ENCODE measurements at places on chromosomes 5 and 9.
A peak's percentile ranks its signal among the peaks of the same experiment; 100 is the strongest.

DNA sequence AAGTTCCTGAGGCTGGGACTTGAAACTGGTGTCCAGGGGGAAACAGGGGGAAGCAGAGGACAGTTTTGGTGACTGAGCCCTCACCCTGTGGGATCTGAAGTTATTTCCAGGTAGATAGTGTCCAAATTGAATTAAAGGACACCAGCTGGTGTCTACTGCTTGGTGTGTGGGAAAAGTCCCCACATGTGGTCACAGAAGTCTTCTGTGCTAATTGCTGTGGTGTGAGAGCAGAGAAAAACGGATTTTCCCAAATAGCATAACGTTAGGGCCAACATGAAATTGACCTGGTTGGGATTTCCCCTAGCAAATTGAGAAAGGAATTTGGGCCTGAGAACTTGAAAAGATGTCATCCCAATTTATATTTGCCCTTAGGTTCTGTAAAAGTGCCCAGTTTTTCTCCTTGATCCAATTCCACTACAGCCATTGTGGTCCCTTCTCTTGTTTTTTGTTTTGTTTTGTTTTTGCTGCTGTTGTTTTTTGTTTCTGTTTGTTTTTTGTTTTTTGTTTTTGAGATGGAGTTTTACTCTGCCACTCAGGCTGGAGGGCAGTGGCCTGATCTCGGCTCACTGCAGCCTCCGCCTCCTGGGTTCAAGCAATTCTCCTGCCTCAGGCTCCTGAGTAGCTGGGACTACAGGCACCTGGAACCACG is 5.6 kb upstream of the STARD4 start:
- no peak for DNase-seq

GRCh38 chr5:123705741-123706140 is 193.8 kb downstream of the CSNK1G3 start:
- no peak for DNase-seq

DNA sequence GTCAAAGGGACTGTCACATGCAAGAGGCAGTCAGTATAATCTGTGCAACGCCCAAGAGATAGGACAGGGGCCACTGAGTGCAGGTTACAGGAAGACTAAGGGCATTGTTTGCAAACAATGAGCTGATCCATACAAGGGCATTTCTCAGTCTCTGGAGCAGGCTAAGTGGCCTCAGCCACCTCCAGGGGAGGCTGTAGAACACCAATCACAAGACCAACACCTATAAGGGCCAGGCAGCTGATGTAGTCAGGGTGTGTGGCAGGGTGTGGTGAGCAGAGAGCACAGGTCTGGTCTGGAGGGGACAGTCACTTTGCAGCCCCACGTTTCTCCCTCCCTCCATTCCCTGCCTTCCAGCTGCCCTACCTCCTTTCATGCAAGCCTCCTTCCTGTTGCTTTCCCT is 83.2 kb upstream of the ADRA1B start:
- peak; percentile 44 for DNase-seq

DNA sequence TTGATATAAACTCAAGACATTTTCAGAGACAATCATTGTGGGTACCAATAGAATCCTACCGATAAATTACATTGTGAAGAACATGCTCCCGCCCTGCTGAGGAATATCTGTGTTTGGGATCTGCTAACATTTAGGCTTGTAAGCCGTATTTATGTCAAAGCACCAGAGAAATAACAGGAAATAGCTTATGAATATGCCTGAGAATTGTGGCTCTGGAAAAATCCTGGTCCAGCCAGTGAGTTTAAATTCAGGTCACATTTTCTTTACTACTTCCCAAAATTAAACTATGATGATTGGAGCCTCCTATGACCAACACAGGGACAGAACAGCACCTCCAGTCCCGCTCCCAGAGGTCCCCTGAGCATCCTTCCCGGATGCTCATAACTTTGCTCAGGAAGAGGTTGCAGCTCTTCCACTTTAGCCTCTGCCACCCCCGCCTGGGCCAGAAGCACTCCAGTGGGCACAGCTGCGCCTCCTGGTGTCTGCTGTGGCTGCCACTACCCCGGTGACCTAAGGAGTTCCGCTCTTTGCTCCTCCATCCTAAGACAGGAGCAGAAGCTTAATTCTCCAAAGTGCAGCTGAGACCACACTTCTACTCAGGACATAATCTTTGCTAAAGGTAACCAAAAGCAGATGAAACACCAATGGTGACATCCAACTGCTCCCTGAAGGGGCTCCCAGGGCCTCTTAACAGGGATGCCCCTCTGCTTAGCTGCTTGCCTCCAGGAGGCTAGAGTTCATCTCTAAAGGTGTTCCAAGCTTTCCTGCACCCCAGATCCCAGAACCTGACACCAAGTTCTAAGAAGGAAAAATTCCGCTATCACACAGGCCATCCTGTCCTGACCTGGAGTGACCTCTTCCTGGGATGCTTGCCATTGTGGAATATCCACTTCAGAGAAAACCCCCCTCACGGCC is 58.8 kb downstream of the SLC1A1 start:
- peak; percentile 77 for DNase-seq

DNA sequence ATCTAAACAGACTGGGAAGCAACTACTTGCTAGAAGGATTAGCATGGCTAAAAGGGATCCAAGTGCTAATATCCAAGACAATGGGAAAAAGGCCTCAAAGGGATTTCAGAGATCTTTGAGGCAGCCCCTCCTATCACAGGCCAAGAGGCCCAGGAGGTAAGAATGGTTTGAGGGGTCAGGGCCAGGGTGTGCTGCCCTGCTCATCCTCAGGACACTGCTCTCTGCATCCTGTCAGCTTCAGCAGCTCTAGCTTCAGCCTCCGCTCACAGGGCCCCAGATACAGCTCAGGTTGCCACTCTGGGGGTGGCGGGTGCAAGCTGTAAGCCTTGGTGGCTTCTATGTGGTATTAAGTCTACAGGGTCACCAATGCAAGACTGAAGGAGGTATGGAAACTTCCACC is 278.7 kb downstream of the PARP8 start:
- no peak for DNase-seq

GRCh38 chr9:100474082-100474923 is 1.4 kb downstream of the TMEFF1 start:
- no peak for DNase-seq

DNA sequence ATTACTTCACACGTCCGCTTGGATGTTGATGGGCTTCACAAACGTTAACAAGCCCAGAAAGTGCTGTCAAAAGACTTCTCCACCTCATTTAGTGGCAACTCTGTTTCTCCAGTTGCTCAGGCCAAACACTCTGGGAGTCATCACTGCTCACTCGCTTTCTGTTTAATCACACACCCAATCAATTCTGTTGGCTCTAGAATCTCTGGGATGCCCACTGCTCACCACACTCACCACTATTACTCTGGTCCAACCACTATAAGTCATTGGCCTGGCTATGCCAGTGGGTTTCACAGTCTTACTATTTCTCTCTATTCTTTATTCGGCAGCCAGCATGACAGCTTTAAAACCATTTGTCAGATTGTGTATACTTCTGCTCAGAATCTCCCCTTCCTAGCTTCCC is 163.5 kb downstream of the KDM4C start:
- DNase-seq, result no peak

GRCh38 chr9:134491196-134491835 is 150.3 kb upstream of the COL5A1 start:
- no peak for DNase-seq

DNA sequence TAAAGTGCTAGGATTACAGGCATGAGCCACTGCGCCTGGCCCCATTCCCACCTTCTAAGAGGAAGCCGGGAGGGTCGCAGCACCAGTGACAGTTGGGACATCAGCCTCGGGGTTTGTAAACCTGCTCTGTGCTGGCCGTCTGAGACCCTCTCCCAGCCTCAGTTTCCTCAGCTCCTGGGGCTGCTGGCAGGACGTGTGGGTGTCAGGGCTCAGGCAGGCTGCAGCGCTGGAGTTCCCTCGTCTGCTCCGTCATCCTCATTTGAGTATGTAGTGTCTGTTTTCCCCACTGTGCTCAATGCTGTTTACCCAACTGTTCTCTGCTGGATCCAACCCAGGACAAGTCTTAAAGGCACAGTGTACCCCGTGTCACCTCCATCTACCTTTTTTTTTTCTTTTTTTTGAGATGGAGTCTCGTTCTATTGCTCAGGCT is 2.0 kb upstream of the NINJ1 start:
- no peak for DNase-seq

GRCh38 chr5:143613329-143613728 is 198.6 kb upstream of the HMHB1 start:
- no peak for DNase-seq

- no peak for DNase-seq
Observed at GRCh38 chr5:143582176-143582575, 178.7 kb upstream of the NR3C1 start.

DNA sequence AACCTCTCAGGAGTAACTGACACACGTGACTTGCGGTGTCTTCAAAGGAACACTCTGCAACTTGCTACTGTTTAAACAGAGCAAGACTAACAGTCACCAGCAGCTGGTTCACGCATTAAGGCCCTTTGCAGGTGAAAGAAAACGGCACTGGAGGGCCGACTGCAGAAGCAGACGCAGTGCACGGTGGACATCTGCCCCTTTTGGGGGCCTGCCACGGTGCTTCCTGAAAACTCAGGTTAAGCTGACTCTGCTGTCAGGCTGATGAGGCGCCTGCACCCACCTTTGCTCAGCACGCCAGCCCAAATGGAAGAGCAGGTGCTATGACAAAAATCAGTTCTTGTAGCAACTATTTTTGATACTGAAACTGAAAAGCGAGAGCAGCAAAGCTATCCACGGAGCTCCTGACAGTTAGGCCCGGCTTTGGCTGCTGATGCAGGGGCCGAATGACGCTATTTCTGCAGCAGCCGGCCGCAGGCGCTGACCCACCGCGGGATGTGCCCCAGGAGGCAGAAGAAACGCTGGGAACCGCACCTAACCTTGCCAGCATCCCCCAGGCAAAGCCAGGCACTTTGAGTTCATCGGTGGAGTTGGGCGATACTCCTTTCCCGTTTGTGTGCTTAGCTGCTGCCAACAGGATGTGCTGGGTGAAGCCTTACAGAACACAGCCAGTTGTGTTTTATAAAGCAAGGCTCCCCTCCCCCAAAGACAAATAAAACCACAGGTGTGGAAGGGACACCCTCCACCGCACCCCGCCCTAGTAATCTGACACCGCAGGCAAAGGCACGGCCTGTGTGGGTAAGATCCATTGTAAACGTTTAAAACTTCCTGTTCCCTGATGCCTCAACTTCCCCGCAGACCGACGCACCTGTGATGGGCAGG is 21.1 kb upstream of the TERT start:
- peak; percentile 84 for DNase-seq

DNA sequence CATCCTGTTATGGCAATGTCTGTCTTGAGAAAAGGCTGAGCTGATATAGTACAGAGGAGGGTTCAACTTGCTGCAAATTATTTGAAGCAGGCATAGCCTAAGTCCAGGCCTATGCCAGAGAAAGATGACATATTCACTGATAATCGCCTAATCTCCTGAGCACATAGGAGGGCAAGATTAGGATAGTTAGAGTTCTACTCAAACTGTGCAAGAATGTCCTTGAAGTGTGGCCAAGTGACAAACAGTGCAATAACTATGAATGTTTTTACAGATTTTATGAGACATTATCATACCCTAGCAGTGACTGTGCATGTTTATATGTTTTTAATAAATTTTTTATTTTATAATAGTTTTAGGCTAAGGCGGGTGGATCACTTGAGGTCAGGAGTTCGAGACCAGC is 96.2 kb downstream of the TSSK1B start:
- DNase-seq, result no peak

DNA sequence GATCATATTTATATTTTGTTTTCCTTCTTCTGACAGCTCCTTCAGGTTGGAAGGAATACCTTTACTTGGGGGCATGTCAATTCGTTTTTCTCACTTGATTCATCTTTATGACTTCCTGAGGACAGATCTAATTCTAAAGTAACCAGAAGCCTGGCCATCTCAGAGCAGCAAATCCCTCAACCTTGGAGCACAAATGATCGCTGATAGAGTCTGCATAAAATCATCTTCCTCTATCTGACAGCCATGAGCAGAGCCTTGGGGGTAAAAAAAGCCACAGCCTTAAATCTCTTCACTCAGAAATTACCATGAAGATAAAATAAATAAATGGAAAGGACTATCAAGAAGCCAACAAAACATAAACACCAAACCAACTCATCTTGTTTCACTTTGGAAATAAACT is 325.8 kb downstream of the PRR16 start:
- no peak for DNase-seq

DNA sequence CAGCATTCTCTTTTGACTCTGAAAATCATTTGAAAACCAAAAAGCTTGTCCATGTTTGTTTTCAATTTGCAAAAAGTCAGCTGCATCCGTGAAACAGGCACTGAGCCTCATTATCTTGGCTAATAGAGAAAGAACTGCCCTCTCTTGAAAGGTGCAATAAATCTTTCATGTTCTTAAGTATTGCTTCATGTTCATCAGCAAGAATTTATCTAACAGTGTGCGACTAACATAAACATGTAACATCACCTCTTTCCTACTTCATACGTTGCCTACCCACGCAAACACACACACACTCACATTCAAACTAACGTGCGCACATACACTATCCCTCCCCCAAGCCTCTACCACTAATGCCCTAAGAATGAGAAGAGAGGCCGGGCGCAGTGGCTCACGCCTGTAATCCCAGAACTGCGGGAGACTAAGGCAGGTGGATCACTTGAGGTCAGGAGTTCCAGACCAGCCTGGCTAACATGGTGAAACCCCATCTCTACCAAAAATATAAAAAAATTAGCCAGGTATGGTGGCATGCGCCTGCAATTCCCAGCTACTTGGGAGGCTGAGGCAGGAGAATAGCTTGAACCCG is 629.7 kb upstream of the ZNF608 start:
- DNase-seq, result no peak

GRCh38 chr9:125121146-125121545 is 22.2 kb downstream of the SCAI start:
- DNase-seq, result no peak

GRCh38 chr9:967903-968641 is 8.4 kb upstream of the DMRT3 start:
- DNase-seq, result no peak

- no peak for DNase-seq
Observed at GRCh38 chr5:96758621-96759020, 49.1 kb downstream of the ERAP1 start.

- no peak for DNase-seq
Observed at GRCh38 chr9:109381011-109381729, 60.3 kb upstream of the EPB41L4B start.

DNA sequence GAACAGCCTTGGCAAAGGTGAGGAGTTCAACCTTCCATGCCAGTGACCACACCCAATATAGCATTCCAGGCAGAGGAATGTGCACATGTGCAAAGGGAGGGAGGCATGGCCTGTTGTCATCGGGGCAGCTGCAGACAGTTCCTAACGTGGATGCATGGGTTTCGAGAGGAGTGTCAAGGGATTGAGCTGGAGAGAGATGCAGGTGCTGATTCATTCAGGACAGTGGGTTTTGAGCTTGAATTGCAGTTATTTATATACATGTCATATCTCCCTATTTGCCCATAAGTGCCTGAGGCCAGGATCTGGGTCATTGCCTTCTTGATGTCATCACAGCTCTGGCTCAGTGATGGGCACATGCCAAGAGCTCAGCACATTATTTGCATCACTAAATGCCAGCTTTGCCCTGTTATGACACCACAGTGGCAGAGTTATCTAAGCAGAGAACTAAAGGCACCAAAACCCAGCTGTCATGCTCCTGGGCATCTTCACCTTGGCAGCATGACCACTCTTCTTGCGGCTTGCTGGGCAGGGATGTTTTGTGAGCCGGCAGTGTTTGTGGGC is 278.0 kb downstream of the NTRK2 start:
- DNase-seq, result no peak

Measured in Karpas-422 (cell line).